ENCODE measurements at places on chromosomes 7 and 10.

DNA sequence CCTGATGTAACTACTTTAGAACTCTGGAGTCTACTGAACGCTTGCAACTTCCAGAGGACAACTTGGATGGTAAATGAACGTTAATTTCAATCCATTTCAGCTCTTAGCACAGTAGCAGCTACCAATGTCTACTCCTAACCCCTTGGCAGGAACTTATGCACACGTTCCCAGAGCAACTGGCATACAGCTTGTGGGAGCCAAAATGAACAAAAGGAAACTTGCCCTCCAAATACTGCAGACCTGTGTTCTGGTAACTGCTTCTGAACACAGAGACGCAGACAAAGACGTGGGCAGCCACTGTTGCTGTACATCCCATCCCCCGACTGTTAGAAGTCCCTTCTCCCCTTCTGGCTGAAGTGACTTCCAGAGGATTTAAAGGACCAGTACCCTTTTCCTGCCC, 61.3 kb downstream of the XPNPEP1 start:
- no peak for DNase-seq

DNA sequence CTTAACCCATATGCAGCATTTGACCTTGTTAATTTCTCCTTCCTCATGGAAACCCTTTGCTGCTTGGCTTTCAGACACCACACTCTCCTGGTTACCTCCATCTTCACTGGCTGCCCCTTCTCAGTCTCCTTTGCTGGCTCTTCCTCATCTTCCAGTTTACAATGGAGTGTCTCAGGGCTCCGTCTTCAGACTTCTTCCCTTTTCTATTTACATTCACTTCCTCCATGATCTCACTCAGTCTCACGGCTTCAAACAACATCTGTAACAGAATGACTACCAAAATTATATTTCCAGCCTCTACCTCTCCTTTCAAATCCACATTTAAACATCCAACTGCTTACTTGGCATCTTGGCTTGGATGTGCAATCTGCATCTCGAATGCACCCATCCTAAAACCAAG, 140.4 kb downstream of the DKK1 start:
- no peak for DNase-seq

DNA sequence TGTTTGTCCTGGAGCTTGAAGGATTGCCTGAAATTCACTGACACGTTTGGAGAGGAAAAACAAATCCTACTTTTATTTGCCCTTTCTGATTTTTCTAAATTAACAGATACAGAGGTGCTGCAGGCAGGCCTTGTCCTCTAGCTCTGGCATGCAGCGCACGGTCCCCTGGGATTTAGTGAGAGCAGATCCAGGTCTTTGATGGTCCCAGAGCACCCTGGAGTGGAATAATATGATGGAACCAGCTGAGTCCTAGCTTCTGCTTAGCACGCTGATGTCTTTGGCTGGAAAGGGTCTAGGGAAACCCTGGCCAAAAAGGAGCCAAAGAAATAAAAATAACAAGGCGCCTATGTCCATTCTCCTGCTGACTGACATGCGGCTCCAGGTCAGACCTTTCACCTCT, 40.5 kb downstream of the C10orf120 start:
- DNase-seq: no peak

- no peak for DNase-seq
Observed at GRCh38 chr7:150686030-150686631, 625 bp downstream of the GIMAP2 start.

DNA sequence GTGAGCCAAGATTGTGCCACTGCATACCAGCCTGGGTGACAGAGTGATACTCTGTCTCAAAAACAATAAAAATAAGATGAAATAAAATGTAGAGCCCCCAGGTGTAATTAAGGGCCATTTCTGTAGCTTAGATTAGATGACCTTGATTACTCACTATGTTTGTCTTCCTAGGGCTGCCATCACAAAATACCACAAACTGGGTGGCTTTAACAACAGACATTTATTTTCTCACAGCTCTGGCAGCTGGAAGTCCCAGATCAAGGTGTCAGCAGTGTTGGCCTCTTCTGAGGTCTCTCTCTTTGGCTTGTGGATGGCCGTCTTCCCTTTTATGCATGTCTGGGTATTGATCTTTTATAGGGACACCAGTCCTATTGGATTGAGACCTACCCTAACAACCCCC, 6.1 kb downstream of the PTER start:
- DNase-seq: no peak

DNA sequence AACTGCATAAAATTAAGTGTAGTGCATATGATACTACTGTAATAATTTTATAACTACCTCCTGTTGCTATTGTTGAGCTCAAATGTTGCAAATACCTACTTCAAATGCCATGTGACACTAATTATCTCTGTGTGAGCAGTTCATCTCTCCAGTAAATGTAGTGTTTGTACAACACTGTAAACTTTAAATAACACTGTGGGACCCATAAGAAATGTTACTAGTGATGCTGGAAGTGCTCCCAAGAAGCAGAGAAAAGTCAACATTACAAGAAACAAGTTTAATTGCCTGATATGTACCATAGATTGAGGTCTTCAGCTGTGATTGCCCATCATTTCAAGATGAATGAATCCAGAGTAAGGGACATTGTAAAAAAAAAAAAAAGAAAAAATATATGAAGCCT, 39.9 kb downstream of the RALA start:
- DNase-seq: no peak

DNA sequence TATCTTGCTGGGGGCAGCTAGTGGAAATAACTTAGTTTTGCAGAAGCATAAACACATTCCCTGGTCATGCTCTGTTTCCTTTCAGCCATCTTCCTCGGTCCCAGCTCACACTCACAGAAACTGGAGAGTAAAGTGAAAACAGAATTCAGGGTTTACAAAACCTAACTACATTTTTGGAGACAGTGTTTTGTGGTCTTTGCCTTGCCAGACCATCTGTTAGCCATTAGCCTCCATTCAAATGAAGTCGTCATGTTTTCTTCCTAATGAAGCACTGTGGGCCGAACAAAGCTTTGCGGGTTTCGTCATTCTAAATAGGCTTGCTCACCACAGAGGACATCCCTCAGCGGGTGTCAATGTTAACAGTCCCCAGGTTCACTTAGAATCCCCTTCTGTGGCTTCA, 214.6 kb upstream of the TMEM72 start:
- DNase-seq: no peak

GRCh38 chr7:127699853-127700252, 47.9 kb downstream of the SND1 start:
- no peak for DNase-seq

DNA sequence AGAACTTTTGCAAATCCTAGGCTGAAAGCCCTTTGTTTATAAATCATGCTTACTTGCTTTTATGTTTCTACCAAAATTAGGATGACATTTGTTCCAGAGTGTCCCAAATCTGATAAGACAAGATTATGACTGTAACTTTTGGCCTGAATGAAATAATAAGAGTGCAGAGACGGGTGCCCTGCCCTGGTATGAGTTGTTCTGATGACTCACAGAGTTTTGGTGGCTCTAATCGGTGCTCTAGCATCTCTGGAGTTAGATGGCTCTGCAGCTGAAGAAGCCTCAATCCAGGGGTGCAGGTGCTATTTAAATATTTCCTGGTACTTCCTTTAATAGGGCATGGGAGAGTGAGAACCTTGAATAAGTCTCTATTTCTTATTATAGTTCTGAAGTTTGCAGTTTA, 102.2 kb upstream of the ELMO1 start:
- DNase-seq: no peak

DNA sequence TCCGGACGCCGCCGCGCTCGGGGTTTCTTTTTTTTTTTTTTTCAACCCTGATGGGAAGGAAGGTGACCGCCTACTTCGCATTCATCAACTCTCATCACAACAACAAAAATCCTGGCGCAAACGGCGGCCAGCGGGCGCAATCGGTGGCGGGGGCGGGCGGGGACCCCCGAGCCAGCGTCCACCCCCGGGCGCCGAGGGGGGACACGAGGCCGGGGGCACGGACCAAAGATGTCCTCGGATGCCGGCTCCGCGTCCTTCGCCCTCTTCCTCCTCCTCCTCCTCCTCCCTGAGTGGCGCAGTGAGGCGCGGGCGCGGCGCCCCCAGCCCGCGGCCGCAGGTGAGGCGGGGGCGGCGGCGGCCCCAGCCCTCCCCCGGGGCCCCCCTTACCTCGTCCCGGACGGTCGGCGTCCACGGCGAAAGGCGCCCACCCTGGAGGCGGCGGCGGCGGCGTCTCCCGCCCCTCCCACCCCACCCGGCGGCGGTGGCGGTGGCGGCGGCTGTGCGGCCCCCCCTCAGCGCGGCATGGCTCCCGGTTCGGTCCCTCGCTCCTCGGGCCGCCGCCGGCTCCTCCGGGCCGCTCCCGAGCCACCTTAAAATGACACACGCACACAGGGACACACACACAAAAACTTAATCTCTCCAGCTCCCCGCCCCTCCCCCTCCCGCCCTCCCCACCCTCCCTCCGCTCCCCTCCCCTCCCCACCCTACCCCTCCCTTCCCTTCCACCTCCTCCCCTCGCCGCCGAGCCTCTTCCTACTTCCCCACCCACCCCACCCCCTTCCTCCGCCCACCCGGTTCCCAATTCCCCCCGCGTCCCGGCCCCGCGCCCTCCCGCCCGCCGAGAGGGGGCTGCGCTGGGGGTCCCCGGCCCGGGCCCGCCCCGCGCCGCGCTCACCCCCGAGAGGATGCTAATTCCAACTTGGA, at the start of gene CTBP2:
Gene CTBP2 (minus strand): TSS at position 632 of the 924 bp plus-strand sequence.
- peak; percentile 44 for DNase-seq

- no peak for DNase-seq
Observed at GRCh38 chr7:106021151-106022067, 58.3 kb downstream of the CDHR3 start.

DNA sequence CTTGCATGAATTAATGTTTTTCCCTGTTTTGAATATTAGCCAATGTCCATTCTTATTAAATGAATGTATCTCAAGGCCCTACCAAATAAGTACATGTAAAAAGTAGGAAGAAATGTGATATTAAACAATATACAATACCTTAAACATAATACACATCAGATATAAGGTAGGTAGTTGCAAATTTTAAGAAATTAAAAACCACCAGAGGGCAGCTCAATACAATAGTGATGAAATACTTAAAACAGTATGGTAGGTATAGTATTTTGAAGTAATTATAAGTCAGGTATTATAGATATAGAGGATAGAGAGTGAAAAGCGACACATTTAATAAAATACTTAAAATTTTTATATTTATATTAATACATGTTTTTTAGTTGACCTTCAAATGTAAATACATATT, 43.6 kb upstream of the CDK14 start:
- DNase-seq: no peak

- DNase-seq: no peak
Observed at GRCh38 chr7:151099486-151100211, 13.4 kb downstream of the AGAP3 start.

DNA sequence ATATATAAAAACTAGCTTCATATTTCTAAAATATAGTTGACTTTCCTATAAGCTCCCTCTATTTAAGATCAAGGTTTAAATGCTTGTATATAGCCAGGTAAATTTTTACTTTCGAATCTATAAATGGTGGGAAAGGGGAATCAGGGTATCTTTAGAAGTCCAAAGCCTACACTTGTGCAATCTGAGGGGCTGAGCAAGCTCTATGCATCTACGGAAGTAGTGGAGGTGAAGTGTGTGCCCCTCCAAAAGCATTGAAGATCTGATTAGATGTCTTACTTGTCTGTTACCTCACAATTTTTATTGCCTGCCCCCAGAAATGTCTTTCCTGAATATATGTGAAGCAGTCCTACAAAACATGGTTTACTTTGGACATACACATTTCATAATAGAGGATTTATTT, 1.6 kb downstream of the AKAP9 start:
- no peak for DNase-seq

GRCh38 chr10:78579995-78580394, 488.8 kb upstream of the ZMIZ1 start:
- DNase-seq: no peak

GRCh38 chr7:127946847-127947246, 84.4 kb downstream of the LRRC4 start:
- no peak for DNase-seq

GRCh38 chr10:9228771-9229170, 1174.3 kb downstream of the GATA3 start:
- no peak for DNase-seq

DNA sequence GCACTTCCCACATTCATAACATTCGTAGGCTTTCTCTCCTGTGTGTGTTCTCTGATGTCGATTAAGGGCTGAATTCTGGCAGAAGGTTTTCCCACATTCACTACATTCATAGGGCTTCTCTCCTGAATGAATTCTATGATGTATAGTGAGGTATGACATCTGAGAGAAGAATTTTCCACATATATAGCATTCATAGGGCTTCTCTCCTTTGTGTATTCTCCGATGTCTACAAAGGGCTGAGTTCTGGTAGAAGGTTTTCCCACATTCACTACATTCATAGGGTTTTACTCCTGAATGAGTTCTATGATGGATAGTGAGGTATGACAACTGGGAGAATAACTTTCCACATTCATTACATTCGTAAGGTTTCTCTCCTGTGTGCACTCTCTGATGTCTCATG, 15.6 kb downstream of the ZNF12 start:
- DNase-seq: no peak

GRCh38 chr7:22809902-22810642, 12.6 kb downstream of the TOMM7 start:
- no peak for DNase-seq

GRCh38 chr7:116810267-116811116, 51.9 kb upstream of the CAPZA2 start:
- DNase-seq: no peak

DNA sequence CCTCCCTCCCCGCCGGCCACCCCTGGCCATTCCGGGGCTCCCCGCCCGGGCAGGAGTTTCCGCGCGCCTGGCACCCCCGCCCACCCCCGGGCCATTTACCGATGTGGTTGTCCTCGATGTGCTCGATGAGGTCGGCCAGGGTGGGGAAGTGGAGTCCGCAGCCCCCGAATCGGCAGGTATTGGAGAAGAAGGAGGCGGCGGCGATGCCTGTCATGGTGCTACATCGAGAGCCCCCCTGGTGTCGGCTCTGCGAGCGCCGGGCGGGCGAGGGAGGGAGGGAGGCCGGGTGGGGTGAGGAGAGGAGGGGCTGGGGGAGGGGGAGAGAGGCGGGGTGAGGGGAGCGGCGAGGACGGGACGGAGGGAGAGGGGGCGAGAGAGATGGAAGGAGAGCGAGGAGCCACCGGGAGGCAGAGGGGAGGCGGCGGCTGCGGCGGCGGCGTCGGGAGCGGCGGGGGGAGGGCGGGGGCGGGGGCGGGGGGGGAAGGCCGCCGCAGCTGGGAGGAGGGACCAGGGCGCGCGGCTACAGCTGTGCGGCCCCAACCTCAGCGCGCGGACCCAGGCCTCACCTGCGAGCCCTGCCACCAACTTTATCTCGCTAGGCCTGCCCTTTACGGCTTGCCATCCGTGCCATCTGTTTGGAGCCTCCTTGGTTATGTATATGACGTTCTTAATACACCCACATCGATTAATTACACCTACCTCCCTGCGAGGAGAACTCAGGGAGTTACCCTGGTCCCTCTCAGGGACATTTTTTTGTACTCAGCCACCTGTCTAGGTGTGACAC, at the start of gene JAZF1:
Gene JAZF1 (minus strand): TSS at position 432 of the 784 bp plus-strand sequence.
- DNase-seq: no peak

DNA sequence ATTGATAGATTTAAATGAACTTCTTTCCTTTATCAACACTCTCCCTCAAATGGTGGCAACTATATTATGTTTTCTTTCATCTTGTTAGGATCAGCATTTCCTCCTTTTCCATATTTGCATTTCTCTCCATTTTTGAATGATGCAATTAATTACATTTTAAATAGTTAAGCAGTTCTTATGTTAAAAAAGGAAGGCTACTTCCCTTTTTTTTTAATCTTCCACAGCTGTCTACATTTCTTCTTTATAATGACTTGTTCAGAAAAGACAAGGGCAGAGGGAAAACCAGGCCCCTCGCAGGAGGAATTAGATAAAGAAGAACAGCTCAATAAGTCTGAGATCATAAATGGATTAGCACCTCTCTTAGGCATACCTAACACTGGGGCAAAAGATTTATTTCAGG, 208.9 kb downstream of the ARL4A start:
- no peak for DNase-seq

Data from HCT116 (cell line).